ENCODE measurements at places on chromosomes 6 and 20.

- ATAC-seq, result no peak
Measured at GRCh38 chr6:101294676-101295075, 98.8 kb upstream of the GRIK2 start.

GRCh38 chr6:75760320-75760719 is 11.3 kb downstream of the MYO6 start:
- ATAC-seq, result no peak

GRCh38 chr6:46876126-46876525 is 45.6 kb downstream of the ADGRF5 start:
- no peak for ATAC-seq

DNA sequence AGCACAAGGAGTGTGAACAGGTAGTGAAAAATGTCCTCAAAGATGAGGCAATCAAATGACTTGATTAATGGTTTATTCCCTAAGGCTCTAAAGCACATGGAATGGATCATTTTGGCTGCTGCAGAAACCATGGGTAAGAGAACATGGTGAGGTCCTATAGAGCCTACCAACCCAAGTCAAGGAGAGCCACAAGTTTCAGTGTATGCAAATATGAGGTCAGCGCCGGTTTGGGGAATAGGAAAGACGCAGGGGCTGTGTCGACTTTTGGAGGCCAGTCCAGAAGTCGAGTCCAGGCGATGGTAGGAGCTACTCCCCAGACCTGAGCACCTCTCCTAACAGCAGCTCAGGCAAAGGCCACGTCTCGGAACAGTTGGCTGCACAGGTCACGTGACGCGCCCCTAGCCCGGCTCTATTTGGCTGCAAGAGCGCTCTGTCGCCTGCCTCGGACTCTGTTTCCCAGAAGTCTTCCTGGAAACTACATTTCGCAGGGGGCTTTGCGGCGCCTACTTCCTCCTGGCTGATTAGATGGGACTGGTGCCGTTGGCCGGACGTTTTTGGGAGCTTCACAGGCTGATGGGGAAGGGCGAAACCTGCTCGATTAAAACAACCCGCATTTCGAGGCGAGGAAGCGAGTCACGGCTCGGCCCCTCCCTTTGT is 74.4 kb upstream of the CHD6 start:
- peak; percentile 82 for ATAC-seq

GRCh38 chr6:136429264-136430065 is 120.8 kb downstream of the MAP7 start:
- no peak for ATAC-seq

DNA sequence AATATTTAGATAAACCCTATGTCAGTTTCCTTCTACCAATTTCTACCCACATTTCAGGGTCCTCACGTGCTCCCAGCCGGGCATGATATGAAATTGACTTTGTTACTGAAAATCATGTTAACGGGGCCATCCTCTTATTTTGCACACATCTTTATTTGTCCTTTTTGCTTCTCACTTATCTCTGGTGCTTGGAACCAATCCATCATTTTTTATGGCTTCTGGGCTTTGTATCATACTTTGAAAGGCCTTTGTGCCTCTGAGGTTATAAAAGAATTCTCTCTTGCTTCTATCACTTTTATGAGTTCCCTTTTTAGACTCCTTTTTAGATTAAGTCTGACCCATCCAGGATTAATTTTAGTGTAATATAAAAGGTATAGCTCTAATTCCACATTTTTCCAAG is 117.1 kb upstream of the PRND start:
- ATAC-seq, result no peak

DNA sequence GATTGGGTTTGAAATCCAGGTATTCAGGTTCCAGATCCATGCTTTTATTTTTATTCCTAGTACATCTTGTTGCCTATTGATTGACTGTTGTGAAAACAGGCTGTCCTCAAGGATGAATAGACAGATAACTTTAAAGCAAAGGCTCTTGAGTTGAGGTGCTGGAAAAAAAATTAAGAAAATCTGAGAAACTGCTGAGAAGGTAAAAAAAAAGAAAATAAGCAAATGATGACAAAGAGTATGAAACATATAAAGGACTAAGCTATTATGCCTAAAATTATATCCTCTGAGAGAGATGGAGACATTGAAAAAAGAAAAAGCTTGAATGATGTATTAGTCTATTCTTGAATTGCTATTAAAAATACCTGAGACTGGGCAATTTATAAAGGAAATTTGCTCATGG is 392.3 kb upstream of the RGS17 start:
- ATAC-seq, result no peak

GRCh38 chr20:47274401-47275108 is 81.9 kb downstream of the ZMYND8 start:
- ATAC-seq, result peak; percentile 98

GRCh38 chr6:17987697-17988421 is 424 bp upstream of the KIF13A start:
- peak; percentile 88 for ATAC-seq

- ATAC-seq, result no peak
Measured at GRCh38 chr6:145887969-145888368, 73.4 kb upstream of the FBXO30 start.

GRCh38 chr6:11785774-11786579 is 7.4 kb upstream of the ADTRP start:
- ATAC-seq, result peak; percentile 84

GRCh38 chr6:12801141-12801540 is 84.6 kb downstream of the PHACTR1 start:
- no peak for ATAC-seq

- ATAC-seq, result no peak
Measured at GRCh38 chr6:113691260-113691656, 165.9 kb upstream of the MARCKS start.

DNA sequence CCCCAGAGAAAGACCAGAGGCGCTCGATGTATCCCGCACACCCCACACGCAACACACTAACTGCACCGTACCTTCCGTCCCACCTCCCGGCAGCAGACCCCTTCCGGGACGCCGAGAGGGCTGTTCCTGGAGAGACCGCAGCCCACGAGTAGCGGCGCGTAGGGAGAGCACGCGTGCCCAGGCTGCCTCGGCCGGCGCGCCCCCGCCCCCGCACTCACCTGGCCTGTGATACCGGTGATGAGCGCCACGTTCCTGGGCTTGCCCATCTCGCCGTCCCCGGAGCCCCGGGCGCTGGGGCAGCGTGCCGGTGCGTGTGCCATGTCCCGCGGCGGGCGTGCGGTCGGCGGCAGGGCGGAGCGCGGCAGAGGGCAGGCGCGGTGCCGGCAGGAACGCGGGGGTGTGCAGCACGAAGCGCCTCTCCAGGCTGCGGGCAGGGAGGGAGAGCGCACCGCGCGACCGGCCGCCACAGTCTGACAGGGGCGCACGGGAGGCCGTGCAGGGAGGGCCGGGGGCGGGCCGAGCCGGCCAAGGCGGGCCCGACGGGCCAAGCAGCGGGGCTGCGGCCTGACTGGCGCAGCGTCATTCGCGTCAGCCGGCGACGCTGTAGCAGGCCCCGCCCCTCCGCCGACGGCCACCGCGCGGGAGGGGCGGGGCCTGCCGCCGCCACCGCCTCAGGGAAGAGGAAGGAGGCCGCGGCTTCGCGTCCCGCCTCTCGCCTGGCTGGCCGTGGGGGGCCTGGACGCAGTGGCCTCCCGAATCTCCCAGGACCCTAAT is at the start of gene GMDS:
Gene GMDS, minus strand, starts transcription at position 503 of the 774 bp plus-strand sequence.
- peak; percentile 99 for ATAC-seq

DNA sequence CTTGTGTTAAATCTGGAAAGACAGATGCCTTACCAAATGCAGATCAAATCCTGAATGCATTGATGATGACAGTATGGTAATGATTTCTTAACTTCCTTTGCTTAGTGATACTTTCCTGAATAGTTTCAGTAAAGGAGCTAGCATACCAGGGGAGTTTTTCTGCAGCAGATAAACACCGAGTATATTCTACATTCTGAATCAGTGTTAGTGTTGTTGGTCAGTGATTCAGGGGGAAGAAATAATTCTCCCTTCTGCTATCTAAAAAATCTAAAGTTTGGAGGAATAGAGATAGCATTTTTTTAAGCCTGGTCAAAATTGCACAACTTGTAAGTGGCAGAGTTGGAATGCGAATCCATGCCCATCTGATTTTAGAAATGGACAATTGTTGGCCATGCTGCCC is 512.2 kb upstream of the MARCKS start:
- no peak for ATAC-seq

DNA sequence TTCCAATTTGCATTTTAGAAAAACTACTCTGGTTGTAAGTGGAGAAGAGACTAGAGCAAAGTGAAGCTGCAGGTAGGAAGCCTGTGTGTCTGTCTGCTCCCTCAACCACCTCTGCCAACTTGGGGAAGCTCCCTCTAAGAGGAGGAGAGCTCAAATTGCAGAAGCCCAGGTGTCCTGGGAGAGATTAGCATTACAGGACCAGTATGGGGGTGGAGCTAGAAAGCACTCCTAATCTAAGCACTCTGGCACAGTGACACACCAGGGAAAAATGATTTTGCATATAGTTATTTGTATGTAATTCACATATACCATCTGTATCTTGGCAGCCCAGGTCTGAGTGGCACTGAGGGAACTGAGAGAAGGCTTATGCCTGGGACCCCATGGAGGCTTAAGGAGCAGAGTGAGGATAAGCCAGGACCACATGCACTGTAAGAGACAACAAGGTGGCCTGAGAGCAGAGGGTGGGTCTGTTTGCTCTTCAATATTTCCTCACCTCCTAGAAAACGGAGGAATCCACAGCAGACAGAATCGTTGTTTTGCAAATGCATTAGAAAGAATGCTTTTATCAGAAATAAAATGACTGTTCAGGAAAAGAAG is 13.6 kb downstream of the GSTA2 start:
- no peak for ATAC-seq

DNA sequence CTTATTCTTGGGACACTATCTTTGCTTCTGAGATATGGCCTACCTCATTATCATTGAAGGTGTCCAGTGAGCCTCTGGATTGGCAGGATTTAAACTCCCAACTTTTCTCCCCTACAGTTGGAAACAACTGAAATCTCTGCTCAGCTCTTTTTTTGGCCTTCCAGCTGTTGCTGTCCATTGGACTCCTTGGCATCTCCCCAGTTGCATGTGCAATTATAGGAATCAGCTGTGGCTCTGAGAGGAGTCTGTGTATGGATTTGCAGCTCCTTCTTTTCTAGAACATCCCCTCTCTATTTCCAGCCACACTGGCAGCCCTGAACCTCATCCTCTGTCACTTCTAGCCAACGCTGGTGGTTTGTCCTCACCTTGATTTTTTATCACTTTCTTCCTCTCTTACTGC is 21.2 kb downstream of the RAB22A start:
- no peak for ATAC-seq

GRCh38 chr20:64039293-64040160 is 3.5 kb downstream of the C20orf204 start:
- ATAC-seq, result no peak

GRCh38 chr6:54655162-54655561 is 191.4 kb upstream of the FAM83B start:
- no peak for ATAC-seq
